ENCODE measurements at places on chromosomes 12 and 14.

- no peak for DNase-seq
Measured at GRCh38 chr14:21078287-21078686, 8.2 kb downstream of the ARHGEF40 start.

DNA sequence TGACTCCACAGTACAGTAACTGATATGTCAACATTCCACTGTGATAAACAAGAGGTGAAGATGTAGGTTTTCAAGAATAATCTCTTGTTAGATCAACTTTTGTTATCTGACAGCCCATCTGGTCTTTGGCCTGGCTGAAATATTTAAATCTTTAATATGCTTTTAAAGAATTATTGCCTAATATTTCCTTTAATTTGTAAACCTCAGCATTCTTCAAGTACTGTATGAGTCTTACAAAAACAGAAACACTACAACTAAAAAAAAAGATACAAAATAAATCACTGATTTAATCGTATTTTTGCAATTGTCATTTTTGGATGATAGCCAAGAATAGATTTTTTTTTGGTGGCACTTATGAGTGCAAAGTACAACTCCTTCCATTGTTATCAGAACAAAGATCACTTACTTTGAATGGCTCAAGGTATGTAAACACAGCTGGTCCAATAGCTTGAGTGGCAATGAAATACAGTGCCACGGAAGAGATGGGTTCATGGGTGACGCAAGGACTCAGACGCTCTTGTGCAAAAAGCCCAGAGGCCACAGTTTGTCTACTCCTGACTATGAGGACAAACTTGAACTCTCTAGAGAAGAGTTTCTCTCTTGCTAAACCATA lies 109.5 kb downstream of the PAX9 start:
- no peak for DNase-seq

- DNase-seq: no peak
Measured at GRCh38 chr12:39813776-39814175, 194.2 kb upstream of the ABCD2 start.

GRCh38 chr14:32324601-32325000 lies 4.5 kb upstream of the AKAP6 start:
- no peak for DNase-seq
